Stimulated activated CD4-positive, alpha-beta T cell treated with anti-CD3 and anti-CD28 coated beads, Interleukin-12 subunit alpha, Interleukin-12 subunit beta, amount 100 ng/mL, for 48 hours (primary cell): ENCODE measurements at places on chromosomes 3 and 15.

DNA sequence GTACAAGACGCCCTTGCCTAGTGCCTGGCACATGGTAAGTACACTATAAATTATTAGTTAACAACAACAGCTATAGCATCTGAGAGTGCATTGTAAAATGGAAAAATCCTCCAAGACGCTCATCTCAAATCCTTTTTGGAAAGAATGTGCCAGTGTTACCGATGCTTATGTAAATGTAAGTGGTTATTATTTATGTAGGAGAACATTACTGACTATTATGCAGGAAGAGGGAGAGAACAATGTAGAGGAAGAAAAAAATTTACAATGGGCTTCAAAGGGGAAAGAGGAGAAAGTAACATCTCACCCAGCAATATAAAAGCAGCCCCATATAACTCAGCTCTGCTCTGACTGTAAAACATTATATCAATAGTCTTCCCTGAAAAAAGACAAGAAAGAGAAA, 155.3 kb upstream of the LPP start:
- DNase-seq = no peak

DNA sequence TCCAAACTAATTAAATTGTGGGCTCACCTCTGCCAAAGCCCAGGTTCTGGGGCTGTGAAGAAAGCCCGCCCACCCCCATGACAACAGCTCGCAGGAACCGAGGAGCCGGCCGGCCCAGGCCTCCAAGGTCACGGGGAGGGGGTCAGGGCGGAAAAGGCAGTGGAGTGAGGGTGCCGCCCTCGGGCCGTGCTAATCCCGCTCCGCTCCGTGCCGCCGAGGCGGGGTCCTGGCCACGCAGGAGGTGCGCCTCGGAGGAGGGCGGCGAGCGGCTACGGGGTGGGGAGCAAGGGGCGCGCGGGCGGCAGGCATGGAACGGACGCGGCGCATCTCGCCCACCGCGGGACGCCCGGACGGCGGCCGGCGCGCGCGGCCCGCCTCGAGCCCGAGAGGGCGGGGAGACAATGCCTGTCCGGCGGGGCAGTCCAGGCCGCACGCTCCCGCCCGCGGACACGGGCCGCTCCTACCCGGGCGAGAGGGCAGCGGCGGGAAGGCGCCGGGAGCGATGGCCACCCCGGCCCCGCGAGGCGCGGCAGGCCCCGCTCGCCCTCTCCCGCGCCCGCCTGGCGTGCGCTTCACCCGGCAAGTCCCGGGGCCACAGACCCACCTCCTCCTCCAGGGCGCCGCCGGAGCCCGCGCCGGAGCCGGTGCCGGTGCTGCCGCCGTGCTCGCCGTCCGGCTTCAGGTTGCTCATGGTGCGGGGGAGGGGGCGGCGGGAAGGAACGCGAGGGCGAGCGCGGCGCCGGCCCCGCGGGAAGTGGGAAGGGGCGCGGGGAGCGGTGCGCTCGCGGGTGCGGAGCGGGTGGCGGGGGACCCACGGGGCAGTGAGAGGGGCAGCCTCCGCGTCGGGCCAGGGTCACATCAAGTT, 528 bp downstream of the RBPMS2 start:
- no peak for DNase-seq

DNA sequence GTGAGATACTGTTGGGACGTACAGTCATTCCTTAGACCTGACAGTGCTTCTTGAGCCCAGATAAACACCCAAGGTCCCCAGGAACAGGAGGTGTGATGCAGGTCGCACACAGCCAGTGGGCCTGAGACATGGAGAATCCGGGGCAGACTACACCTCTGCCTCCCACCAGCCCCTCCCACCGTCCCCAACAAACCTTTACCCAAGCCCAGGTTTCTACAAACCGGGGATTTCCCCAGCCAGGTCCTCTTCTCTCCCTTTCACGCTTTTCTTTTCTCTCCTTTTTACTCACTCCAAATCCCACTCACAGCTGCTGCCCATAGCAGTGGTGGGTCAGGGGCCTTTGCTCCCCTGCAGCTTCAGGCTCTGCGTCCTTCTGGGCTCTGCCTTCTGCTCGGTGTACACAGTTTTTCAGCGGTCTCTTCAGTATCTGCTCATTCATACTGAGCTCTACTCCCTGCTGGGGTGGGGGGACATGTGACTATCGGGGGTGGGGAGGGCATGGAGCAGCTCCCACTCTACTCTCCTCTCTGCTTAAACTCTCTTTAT, 4.8 kb upstream of the PCSK6 start:
- DNase-seq = no peak

GRCh38 chr15:78762985-78763795, 48.1 kb downstream of the ADAMTS7 start:
- DNase-seq = no peak

- DNase-seq = no peak
Observed at GRCh38 chr3:14543446-14543845, 3.3 kb upstream of the GRIP2 start.

GRCh38 chr3:160100610-160101009, 112.0 kb downstream of the IL12A start:
- no peak for DNase-seq

GRCh38 chr3:190996181-190996775, 133.8 kb upstream of the GMNC start:
- DNase-seq = no peak

GRCh38 chr15:58258501-58259292, 120.5 kb downstream of the AQP9 start:
- no peak for DNase-seq

- no peak for DNase-seq
Observed at GRCh38 chr15:67807141-67807540, 18.2 kb upstream of the SKOR1 start.

- DNase-seq = no peak
Observed at GRCh38 chr15:83112233-83112955, 4.9 kb downstream of the TM6SF1 start.

DNA sequence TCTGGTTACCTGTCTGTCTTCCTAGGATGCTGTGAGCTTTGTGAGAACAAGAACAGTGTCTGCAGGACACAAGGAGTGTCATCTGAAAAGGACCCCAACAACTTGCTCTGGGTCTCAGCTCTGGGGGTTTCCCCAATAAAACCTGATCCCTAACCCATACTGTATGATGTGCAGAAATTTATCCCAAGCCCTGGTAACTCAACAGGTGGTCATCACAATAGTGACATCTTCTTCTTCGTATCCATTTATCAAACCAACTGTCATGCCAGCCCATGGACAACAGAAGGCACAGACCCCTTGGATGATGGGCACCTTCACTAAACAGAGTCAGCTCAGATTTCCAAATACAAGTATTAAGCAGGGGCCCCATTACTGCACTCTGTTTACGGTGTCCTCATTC, 127.5 kb downstream of the UACA start:
- no peak for DNase-seq

- no peak for DNase-seq
Observed at GRCh38 chr3:12392101-12392878, 92.0 kb upstream of the TSEN2 start.

DNA sequence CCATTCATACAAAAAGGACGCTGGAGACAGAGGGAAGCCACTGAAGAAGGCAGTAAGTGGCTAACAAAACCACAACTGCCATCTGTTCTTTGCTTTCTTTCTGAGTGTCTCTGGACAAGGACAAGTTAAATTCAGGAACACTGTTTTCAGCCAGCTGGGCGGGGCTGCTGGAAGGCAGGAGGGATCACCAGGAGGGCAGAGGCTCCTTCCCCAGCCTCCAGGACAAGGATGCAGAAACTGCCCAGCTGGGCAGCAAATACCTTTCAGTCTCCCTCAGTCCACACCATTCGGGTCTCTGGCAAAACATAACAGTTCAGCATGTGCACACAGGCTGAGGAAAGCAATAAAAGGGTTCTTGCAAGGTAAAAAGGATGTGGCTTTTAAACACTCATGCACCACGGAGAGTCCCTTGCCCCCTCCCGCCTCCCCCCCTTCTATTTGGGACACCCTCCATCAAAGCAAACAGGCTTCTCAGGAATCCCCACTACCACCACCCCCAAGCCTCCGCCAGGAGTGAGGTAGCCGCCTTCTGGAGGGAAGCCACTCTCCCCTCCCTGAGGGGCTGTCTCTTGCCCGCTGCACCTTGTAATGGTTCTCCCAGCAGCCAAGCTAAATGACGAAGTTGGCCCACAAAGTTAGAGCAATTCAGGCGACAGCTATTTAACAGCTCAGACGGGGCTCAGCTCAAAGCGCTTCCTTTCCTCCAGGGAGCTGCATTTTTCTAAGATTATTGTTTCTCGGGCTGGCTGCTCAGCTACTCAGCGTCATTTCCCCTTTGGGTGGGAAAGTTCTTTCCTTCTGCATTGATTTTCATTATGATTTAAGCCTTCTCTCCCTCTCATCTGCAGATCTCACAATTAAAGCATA, 3.8 kb downstream of the HEG1 start:
- DNase-seq = peak; percentile 40

DNA sequence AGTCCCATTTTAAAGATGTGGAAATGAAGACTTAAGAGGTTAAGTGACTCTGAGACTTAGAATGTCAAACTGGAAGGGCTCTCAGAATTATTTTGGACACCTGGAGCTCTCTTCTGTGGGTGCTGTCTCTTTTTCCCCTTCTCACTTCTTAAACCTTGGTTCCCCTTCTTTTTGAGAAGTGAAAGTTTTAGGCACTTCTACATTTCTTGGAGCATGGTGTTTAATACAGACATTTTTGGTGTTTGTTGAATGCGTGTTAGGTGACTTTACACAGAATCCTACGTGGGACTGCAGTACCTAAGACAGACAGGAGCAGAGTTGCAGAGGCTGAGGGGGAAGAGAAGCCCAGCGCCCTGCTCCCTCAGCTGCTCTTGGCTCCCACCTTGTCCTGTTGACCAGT, 133.3 kb downstream of the MDFIC2 start:
- no peak for DNase-seq

- no peak for DNase-seq
Observed at GRCh38 chr3:115836944-115837343, 213.6 kb downstream of the GAP43 start.

GRCh38 chr3:123169492-123169929, 32.2 kb upstream of the SEC22A start:
- DNase-seq = no peak

GRCh38 chr3:115999613-116000012, 376.3 kb downstream of the GAP43 start:
- DNase-seq = no peak

DNA sequence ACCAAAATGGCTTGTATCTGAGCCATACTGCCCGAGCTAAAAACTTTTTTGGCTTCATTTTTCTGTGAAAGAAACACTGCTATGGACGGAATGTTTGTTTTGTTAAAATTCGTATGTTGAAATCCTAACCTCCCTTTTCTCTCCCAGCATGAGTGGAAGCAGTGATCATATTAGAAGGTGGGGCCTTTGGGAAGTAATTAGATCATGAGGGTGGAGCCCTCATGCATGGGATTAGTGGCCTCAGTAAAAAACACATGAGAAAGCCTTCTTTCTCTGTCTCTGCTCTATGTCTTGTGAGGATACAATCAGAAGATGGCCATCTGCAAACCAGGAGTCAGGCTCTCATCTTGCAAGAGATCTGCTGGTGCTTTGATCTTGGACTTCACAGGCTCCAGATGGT, 7.4 kb upstream of the FNDC3B start:
- no peak for DNase-seq

GRCh38 chr3:189724356-189724755, 93.2 kb downstream of the TP63 start:
- no peak for DNase-seq
